ENCODE measurements at places on chromosomes 5 and 9. TPM values are rescaled to one million over a fixed set of nuclear protein-coding genes. Genes with fewer than 3 reads are reported as not detected.

CORO2A gene
- 0.32 TPM for polyA plus RNA-seq

FBP2 gene
- 91.5 TPM for polyA plus RNA-seq

OR2V1 gene
- polyA plus RNA-seq: not detected

AIF1L gene
- 27.8 TPM for polyA plus RNA-seq

DNA sequence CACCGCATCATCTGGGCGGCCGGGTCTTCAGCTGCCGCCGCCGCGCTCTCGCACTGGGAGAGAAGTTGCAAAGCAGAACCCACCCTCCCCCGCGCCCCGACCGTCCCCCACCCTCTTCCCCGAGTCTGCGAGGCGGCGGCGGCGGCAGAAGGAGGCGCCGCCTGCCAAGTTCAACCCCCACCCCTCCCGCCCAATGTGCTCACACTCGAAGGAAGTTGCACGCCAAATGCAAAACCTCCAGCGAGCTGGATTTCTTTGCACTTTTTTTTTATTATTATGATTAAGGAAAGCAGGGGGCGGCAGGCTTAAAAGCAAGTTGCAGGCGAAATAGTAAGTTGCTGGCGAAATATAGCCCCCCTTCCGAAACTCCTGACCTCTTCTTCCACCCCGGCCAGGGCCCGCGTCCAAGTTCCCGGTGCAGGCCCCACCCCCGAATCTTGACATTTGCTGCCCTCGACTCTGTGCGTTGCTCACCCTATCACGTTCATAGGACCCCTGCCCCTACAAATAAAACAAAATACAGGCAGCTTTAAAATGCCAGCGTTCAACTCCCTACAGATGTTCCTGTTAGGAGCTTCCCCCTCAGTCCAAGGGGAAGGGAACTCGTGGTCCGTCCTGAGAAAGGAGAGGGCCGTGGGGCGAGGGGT lies 1.1 kb upstream of the NR3C1 start:
- DNase-seq: peak; percentile 90

DNA sequence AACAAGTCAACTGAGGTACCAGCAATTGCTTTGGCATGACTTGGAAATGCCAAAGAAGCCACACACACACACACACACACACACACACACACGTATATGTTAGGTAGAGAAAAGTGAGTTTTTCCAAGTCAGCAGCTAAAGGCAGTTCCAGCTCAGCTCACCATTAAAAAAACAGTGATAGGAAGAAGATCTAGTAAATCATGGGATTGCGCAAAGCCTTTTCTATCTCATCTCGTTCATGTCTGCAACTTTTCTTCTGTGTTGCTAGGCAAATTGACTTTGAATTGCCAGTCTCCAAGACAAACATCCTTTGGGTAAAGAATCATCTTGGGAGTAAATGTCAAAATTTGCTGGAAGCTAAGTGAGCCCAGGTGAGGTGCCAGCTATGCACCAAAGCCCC lies 500.1 kb downstream of the ENC1 start:
- no peak for DNase-seq

- DNase-seq: no peak
These were observed 2.5 kb downstream of the CXXC5 start for GRCh38 chr5:139650689-139651042.

GRCh38 chr5:27313549-27313948 lies 275.2 kb upstream of the CDH9 start:
- DNase-seq: no peak

DNA sequence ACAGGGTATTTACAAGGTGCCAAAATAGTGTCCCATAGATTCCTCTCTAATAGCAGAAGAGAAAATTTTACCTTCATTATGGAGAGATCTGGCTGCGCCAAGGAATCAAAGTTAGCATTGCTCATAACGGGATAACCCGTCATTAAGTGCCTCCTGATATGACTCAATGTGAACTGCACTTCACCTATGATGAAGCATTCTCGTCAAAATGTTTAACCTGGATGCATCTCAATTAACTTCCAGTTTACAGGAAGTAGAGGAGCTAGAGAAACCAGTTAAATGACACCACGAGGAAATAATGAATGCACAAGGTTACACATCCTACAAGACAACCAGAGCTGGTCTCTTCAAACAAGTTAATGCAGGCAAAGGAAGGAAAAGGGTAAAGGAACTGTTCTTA lies 17.2 kb downstream of the FBXW11 start:
- DNase-seq: no peak

DNA sequence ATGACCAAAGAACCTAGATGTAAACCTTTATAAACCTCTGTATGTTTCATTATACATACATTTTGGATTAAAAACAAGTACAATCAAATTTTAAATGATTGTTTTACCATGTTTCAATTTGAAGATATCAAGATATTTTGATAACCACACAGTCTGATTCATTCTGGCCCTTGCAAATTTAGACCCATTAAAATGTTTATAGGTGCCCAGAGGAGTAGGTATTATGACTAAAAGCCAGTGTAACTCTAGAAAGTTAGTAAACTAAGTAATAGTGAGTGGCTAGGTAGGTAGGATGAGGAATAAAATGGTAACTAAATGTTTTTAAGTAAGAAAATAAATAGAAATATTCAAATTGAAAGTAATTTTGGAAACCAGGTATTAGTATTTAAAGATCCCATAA lies 165.5 kb downstream of the PBX3 start:
- no peak for DNase-seq

DNA sequence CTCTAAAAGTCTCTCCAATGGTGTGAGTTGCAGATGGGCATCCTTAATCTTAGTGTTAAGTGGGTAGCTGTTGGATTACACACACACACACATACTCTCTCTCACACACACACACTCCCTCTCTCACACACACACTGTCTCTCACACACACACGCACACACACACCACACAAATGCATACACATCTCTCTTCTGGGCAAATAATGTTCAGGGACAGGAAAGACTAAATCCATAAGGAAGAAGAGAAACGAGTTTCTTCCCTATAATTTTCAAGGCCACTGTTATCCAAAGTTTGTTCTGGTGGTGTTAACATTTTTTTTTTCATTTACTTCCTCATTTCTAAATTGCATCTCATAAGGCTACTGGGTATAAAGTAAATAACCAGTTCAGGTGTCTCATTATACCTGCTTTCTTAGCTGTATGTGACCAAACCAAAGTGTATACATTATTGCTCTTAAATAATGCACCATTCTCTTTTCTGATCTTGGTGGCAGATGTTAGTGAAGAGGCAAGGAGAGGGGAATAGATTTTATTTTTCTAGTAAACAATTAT lies 22.5 kb upstream of the CCNH start:
- DNase-seq: no peak

- no peak for DNase-seq
These were observed at the start of gene PHF24 for GRCh38 chr9:34957492-34958410. TSS of gene PHF24 (plus strand) at chr9:34958285. CDS start at chr9:34971299, 13,014 bp downstream.

GRCh38 chr5:132354381-132355139 lies 14.9 kb upstream of the SLC22A5 start:
- no peak for DNase-seq

DNA sequence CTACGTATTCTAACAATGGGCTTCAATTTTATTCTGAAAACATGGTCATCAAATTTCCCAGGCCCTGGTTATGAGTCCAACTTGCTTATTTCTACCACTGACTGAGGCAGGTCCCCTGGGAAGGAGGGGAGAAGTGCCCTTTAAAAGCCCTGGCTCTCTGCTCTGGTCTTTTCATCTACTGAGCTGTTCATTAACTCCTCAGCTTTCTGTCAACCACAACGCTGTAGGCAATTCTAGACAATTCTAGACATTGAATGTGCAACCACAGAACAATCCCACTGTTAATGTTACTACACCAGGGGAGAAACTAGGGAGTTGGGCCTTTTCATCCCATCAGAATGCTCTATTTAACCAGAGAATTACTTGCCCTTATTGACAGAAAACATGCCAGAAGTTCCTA lies 10.0 kb downstream of the MOCS2 start:
- DNase-seq: no peak

DNA sequence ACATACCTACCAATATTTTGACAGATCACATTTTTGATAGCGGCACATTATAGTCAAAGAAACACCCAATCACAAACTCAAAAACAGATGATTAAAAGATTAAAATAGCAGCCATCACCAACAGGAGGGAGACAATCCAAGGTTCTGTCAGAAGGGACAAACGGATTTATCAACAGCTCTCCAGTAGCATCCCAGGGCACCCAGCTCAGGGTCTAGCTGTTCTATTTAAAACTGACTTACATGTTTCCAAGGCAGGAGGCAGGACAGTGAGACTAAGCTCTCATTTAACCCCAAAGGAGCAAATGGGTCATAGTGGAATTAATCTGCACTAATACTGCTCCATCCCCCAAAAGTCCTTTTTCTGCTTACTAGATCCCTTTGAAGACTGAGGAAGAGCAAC lies 3.2 kb downstream of the AGTPBP1 start:
- no peak for DNase-seq

GRCh38 chr5:32042551-32042961 lies 131.6 kb downstream of the GOLPH3 start:
- DNase-seq: no peak

DNA sequence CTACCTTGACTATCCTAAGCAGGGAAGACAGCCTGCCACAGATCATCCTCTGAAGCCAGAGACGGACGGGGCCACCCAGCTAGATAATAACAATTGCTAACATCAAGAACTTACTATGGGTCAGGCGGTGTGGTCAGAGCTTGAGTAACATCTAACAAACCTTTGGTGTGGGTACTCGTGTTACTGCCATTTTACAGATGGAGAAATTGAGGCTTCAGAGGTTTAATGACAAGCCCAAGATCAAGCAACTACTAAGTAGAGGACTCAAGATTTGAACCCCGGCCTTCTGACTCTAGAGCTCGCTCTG lies 16.7 kb upstream of the ARSI start:
- DNase-seq: no peak

DNA sequence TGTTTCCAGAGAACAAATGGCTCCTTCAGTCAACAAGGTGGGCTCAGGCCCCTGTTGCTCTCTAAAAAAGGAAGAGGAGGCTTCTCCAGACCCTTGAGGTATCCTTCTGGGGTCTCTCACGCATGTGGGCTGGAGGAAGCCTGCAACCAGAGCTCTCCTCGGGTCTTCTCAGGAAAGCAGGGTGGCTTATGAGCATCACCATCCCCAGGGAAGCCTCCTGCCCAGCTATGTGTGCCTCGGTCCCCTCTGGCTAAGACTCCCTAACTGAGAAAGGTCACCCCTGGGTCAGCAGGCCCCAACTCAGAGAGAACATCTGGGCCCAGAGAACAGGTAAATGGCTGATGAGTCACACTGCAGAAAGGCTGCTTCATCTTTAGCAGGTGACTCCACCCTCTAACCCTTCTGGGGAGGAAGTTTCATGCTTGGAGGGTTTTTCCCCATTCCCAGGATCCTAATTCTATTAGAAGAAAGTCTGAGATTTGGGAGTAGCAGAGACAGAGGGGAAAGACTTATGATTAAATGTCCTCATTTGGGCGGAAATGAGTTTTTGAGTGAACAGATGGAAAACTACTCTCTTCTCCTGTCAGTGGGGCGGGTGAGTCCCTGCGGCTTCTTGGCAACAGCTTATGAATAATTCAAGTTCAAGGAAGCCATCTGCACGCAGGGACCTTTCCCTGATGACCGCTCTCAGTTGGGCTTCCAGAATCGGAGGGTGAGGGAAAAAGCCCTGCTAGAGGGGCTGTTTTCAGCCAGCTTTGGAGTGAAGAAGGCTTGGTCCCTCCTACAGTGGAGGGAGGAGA lies 41.9 kb downstream of the TGFBI start:
- no peak for DNase-seq

DNA sequence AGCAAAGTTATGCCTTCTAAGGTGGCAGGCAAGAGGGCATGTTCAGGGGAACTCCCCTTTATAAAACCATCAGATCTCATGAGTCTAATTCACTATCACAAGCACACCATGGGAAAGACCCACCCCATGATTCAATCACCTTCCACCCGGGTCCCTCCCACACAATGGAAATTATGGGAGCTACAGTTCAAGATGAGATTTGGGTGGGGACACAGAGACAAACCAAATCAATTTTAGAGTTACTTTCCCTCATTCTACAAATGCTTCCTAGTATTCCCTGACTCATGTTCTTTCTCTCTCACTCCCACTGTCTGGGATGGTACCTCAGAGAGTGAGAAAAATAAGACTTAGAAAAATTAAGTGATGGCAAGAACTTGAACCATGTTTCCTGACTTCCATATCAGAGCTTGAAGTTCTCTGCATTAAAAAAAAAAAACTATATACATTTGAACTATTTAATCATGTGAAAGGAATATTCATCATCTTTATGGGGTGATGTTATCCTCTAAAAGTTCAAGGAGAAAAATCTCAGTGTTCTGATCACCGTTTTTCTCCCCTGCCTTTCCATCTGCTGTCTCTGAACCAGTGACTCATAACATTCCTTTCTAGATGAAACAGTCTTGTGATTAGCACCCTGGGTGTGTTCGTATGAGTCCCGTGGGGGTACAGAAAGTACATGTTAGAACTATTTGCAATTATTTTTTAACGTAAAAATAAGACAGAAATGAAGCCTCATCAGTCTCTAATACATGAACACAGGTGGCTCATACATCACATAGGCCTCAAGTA lies 282.9 kb downstream of the SLF1 start:
- no peak for DNase-seq

DNA sequence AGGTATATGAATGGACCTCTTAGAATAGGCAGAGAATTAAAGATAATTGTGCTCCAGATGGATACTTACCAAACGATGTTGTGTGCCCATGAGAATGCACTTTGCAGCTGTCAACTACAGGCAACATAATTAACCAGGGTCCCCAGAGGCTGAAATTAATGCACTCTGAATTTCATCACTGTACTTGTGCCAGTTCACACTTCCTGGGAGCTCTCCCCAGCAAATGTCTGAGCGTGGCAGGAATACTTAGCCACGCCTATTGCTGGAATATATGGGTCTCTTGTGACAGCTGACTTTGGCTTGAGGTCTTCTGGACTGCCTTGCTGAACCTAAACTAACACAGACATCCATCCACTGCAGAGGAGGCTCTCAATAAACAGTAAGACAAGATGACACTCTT lies 11.9 kb upstream of the C1QTNF2 start:
- DNase-seq: no peak

GRCh38 chr9:137445275-137445807 lies 4.2 kb upstream of the ENTPD8 start:
- no peak for DNase-seq

GRCh38 chr5:162323466-162323865 lies 255.9 kb downstream of the GABRG2 start:
- peak; percentile 9 for DNase-seq

GRCh38 chr5:84622461-84622860 lies 237.8 kb upstream of the EDIL3 start:
- no peak for DNase-seq

DNA sequence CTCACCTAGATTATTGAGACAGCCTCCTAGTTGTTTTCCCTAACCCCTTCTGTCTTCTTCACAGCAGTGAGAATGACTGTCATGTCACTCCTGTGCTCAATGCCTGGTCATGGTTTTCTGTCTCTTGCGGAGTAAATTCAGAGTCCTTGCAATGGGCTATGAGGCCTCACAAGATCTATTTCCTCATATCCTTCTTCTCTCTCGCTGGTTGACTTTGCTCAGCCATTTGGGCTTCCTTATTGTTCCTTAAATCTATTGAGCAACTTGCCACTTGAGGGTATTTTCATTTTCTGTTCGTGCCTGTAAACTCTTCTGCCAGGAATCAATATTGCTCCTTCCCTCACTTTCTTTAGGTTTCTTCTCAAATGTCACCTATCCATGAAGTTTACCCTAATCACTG lies 9.0 kb downstream of the PPP3R2 start:
- DNase-seq: no peak
